ENCODE measurements at places on chromosomes 7 and 10.

GRCh38 chr7:66297579-66297978 lies 92.4 kb downstream of the TPST1 start:
- no peak for DNase-seq

DNA sequence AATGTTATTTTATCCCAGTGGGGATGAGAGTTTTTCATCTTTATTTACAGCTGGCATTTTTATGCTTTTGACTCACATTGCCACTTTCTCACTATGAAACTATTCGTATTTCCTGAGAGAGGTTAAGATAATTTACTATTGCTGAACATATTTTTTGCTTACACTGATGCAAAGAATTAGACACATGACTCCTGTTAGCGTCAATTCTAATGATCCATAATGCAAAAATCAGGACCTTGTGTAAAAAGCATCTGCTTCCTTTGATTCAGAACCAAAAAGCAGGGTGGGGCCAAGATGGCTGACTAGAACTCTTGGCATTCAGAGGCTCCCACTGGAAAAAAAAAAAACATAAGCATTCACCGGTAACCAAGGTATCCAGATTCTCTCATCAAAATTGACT lies 464.8 kb downstream of the SEMA3D start:
- DNase-seq, result no peak

DNA sequence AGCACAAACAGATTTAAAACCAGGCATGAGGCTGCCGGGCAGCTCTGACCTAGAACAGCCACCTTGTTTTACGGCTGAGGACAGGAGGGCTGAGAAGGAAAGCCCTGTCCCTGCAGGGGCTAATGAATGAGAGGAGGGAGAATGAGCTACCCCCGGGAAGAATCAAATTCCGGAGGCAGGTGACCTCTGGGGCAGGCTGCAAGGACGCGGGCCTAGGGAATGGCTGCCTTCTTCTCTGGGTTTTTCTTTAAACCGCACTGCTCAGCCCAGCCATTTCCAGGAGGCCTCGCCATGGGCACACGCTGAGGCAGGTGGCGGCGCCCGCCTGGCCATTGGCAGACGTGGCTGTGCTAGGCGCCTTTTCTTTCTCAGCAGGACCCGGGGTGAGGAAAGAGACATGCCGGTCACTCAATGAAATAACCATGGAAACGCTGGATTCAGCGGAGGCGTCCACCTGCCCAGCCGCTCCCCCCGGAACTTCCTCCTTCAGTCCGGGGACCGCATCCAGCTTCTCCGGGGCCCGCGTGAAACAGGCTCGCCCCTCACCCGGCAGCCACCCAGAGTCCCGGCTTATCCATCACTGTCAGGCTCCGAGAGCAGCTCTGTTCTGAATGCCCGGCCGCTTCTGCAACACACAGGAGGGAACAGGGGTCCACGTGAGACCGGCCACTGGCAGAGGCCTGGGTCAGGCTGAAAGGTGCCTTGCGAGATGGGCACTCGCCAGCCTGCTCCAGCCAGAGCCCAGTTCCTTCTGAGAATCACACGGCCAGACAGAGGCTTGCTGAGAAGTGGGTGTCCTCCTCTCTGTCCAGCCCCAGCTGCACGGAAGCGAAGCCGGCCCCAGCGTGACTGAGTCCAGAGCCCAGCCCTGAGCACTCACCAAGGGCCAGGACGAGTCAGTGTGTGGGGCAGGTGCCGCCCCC lies 82.1 kb downstream of the PDGFA start:
- DNase-seq, result no peak

GRCh38 chr7:88377434-88377833 lies 70.7 kb upstream of the STEAP4 start:
- peak; percentile 3 for DNase-seq

DNA sequence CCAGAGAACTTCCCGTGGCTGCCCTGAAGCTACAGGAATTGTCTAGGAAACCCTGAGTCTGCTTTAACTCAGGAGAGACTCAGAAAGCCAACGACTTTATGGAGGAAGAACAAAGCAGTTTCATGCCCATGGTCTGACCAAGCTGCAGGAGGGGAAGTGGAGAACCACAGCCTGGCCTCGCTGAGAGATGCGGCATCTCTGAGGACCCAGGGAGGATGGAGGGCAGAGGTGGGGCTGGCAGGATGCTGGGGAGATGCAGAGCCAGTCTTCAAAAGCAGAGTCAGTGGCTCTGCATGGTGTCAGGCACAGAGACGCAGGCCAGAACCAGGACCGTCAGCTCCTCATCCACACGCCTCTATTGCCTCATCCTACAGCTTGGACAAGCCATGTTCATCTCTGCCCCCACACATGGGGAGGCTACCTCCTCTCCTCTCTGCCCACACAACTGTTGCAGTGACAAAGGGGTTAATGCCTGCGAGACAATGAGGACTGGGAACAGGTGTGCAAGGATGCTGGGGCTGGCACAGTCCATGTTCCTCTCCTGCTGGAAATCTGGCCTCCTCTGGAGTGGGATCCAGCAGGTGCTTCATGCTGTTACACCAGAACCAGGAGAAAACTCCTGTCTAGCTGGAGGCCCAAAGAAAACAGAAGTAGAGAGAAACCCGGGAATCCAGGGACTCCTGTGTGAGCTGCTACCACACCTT lies 267.0 kb downstream of the PLXNA4 start:
- no peak for DNase-seq

GRCh38 chr10:116417821-116418220 lies 9.8 kb upstream of the PNLIPRP3 start:
- no peak for DNase-seq

DNA sequence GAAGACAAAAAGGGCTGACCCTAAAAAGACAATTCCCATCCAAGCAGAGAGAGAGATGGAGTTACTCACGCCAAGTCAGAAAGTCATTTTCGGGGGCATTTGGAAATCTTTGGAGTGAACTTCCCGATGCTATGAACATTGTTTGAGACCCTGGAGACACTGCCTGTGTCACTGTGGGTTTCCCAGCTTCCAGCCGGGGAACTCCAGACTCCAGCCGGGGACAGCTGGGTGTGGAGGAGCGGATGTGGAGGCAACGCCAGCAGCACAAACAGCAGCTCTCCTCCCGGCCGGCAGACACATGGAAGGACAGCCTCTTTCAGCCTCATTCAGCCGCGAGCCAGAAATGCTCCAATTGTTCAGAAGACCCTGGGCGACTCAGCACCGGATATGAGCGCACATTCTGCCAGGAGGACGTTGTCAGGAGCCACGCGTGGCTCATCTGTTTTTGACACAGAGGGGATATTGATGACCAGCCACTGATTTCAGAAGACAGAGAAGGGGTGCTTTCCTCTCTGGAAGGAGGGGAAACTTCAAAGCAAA lies 97.6 kb downstream of the PRPF18 start:
- no peak for DNase-seq

- no peak for DNase-seq
Measured at GRCh38 chr7:81501220-81501619, 268.6 kb downstream of the HGF start.

DNA sequence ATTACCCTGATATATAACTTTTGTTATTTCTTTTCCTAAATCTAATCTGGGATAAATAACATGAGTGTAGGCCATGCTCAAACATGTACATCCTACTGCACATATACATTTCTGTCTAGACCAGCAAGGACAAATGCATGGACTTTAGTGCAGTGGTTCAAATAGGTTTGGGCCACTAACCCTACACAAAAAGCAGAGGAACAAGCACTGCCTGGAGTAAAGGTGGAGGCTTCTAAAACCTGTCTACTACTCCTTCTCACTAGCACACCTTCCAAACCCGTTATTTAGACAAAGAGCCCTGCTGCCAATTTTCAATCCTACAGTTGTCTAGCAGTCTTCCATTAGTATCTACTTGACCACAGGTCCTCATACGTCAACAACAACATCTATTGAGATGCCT lies 34.8 kb downstream of the SGCE start:
- DNase-seq, result no peak

DNA sequence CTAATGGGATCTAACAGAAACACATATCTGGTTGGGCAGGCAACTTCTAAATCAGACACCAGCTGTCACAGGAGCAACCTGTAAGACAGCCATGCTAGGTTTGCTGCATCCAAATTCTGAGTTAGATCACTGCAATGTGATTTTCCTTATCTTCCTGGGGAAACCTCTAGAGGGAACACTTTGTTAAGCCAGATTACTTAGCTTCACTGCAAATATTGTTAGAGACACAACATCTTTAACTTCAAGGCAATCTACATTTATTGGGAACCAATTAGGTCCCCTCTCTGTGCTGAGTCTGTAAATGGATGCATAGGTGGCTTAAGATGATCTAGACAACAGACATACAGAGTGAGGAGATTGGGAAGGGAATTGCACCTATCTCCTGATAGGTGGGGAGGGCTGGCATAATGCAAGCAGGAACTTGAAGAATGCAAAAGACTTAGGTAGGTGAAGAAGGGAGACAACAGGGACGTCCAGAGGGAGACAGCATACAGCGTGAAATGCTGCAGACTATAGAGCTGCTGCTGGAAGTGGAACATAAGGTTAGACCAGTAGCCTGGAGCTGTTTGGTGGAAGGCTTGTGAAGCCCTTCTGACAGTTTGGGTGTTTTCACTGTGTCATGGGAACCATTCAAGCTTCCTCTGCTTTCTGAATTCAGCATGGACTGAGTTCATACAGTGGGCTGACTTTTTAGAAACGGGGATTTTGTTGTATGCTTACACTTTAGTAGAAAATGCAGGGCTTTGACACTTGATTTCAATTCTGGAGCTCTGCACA lies 109.8 kb upstream of the ELMO1 start:
- no peak for DNase-seq

DNA sequence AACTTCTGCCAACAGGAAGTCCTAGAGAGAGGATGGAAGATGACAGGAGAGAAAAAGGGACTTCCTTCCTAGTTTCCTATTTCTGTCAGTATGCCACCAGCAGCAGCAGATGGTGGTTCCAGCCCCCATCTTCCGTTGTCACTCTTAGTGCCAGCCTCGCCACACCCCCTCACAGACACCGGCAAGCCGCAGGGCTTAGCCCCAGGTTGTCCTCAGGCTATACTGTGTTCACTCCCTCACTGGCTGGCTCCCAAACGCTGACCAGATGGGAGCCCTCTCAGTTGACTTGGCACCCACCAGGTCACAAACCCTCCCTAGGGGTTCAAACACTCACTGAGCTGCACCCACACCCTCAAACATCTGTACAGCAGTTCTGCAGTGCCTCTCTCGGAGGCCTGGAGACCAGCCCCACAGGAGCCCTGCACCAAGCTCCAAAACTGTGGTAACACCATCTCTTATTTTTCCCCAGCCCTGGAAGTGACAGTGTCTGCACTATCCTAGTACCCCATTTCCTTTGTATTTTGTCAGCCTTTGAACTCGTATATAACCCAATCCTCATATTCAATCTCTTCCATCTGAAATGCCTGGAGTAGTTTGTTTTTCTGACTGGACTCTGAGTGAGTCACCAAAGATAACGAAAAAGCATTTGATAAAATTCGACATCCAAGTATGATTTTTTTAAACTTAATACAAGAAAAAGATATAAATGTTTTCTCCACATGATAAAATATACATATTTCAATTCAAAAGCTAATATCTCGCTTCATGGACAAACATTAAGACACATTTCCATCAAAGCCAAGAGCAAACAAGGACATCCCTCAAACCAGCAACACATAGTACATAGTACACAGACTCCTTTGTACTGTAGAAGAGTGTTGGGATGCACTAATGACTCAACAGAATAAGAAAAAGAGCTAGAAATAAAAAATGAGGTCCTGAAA lies 34.5 kb downstream of the SMURF1 start:
- no peak for DNase-seq

- peak; percentile 81 for DNase-seq
Measured at GRCh38 chr10:44878706-44879530, 32.2 kb upstream of the TMEM72 start.

- DNase-seq, result no peak
Measured at GRCh38 chr10:129079705-129080104, 387.3 kb upstream of the MGMT start.

GRCh38 chr7:98137826-98138151 lies 31.1 kb downstream of the LMTK2 start:
- DNase-seq, result no peak

DNA sequence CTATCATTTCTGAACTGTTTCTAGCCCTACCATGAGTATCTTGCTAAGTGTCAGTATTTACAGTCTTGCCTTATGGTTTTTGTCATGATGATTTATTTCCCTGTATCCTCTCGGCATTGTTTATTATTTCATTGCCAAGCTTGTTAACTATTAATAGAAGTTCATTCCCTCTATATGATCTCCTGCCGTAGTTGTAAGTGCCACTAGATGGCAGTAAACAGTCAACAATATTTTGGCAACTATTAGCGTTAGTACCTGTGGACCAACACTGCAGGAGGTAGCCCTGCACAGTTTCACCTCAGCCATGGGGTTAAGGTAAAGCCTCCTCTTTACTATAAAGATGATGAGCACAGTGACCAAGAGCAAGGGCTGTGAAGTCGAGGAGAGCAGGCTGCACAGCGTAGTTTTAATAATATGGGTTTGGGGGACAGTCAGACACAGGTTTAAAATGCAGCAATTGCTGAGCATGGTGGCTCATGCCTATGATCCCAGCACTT lies 26.1 kb upstream of the CCNJ start:
- DNase-seq, result peak; percentile 38

GRCh38 chr7:35694161-35694783 lies 663 bp downstream of the HERPUD2 start:
- no peak for DNase-seq

DNA sequence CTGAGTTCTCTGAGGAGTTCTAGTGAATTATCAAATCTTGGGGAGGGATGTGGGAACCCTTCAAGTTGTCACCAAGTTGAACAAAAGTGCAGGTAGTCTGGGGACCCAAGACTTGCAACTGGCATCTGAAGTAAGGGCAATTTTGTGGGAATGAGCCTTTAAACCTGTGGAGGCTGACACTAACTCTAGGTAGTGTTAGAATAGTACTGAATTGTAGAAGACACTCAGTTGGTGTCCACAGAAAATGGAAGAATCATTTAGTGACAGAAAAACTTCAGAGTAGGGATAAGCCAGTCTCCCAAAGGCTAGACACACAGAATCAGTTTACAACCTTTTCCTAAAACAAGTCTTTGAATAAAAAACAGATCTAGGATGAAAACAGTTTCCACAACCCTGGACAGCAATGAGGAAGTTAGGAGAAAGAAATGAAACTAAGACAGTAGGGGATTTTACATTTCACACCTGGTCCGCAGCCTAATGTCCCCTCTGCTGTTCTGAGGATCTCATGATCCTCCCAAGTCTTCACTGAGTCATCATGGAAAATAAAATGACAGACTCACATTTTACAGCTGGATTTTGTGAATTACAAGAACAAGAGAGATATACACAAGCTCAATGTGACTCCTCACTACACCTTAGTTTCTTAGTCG lies 23.0 kb upstream of the ING3 start:
- no peak for DNase-seq

DNA sequence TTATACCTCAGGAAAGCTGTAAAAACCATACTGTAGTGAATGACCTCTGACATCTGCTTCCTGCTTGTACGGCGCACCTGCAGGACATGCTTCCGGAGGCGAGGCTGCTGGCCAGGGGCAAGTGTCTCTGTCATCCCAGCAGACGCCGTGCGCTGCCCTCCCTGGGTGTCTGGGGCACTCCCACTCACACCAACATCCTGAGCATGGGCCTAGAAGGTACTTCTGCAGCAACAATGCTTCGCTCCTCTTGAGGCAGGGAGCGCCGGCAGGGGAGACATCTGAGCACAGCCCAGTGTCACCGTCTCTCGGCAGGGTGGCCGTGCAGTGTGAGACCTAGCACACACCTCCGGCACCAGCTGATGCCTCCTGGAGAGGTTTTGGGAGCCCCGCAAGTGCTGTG lies 269.2 kb downstream of the MAD1L1 start:
- DNase-seq, result no peak
